ENCODE measurements at places on chromosomes 5 and 9.

DNA sequence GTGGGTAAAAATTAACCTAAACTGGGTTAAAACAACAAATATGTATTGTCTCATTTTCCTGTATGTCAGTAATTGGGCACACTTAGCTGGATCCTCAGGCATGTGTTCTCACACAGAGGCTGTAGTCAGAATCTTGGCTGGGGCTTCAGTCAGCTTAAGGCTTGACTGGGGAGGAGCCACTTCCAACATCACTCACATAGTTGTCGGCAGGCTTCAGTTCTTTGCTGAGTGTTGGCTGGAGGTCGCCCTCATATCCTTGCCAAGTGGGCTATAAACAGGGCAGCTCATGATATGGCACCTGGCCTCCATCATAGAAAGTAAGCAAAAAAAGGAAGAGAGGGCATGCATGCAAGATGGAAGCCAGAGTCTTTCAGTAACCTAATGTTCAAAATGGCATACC is 173.0 kb downstream of the GIN1 start:
- DNase-seq = no peak

- DNase-seq = no peak
Measured at GRCh38 chr9:120402741-120403542, 177.0 kb downstream of the CDK5RAP2 start.

DNA sequence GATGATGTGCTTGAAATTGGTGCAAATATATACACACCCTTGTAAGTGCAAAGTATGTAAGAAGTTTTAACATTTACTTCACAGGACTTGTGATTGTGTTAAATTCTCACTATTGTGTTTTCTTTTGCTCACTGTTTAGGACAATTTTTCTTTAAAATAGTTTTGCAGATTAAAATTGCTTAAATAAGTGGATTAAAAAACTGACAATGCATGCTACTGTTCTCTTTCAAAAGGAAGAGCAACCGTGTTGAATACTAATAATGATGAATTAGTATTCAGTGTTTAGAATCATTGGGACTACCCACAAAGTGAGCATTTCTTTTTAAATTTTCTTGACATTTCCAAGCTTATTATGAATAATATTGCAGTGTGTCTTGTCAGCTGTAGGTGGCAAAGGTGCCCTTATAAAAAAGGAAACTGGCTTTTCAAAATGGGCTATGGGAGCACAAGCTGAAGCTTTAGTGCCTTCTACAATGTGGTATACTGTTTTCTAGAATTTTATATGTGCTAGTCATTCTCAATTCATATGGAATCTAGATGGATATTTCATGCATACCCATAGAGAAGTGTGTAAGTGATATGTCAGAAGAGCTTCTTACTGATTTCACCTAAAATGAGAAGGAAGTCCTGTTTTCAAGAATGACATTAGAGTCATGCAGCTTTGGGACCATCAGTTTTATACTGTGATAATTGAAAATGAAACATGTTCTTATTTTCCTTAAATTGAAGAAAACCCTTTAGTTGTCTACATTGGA is 35.4 kb downstream of the SREK1 start:
- no peak for DNase-seq

- DNase-seq = no peak
Measured at GRCh38 chr9:97706246-97706645, 9.1 kb upstream of the XPA start.

DNA sequence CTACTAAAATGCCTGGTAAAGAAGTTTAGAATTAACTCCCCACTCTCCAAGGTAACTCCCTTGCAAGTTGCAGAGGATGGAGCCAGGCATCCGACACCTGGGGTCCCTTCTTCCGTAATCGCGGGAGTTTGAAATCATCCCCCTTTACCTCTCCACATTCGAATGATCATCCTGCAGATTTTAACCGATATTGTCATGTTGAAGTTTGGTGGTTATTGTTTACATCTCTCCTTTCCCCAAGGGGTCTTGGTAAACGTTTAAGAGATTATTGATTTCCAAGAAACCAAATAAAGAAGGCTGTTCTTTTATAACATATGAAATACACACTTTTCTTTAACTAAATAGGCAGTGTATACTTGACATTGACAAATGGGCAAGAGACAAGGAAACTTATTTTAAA is 26.7 kb downstream of the NR2F1 start:
- no peak for DNase-seq

- DNase-seq = no peak
Measured at GRCh38 chr5:86625148-86625547, 7.4 kb downstream of the COX7C start.

DNA sequence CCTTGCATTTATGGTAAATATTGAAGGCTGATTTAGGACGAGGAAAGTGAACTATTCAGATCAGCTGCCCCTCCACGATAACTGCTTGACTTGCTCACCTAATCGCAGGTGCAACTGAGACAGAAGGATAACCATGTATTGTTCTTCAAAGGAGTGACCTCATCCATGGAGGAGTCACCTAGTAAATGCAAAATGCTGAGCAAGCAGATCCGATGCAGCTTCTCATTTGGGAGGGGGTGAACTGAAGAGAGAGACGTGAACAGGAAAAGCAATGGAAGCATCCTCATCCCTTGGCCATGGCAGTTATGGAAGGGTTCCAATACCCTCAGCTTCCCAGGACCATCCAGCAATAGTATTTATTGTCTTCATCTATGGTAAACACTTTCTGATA is 47.5 kb downstream of the RASGRF2 start:
- no peak for DNase-seq

DNA sequence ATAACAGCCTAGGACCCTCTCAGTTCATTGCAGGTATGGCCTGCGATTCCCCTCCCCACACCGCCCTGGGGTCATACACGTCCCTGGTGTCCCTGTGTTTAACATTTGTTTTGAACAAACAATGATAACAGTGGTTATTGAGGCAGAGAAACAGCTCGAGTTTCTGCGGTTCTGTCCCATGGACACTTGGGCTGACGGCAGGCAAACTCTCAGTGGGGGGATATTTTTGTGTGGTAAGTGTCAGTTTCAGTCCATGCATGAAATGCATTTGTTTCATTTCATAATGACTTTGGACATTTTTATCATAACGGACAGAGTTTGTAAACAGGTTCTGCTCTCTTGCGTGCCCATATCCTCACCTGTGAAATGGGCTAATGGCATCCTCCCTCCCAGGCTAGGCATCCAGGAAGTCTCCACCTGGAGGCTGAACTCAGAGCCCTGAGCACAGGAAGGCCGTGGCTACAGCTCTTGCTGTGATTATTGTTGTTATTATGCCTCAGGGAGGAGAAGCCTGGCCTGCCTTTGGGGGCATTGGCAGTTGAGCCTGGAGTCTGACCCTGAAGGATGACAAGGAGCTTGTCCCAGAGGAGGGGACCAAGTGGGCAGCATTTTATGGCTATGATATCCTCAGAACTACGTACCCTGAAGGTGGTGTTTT is 190.9 kb downstream of the GADD45G start:
- DNase-seq = no peak

GRCh38 chr5:83987513-83988292 is 267.0 kb upstream of the HAPLN1 start:
- no peak for DNase-seq

DNA sequence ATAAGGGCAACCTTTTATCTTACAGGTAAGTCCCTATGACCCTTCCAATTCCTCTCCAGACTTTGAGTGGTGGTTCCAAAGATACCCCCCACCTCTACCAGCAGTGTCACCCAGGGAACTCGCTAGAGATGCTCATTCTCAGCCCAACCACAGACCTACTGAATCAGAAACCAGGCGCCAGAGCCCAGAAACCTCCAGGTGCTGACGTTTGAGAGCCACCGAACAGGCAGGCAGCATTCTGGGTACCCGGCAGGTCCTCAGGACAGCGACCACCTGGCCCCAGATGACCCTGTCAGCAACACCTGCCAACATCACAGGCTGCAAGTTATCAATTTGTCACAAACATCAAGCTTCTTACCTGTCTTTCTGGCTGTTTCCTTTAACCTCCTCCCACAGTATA is 19.5 kb downstream of the RAPGEF1 start:
- no peak for DNase-seq

- DNase-seq = no peak
Measured at GRCh38 chr5:137433539-137433938, 65.6 kb downstream of the SPOCK1 start.

- no peak for DNase-seq
Measured at GRCh38 chr5:178587763-178588611, 2.2 kb downstream of the COL23A1 start.

GRCh38 chr5:72441862-72442540 is 65.2 kb downstream of the ZNF366 start:
- no peak for DNase-seq

- DNase-seq = no peak
Measured at GRCh38 chr5:161421067-161421466, 125.5 kb downstream of the GABRB2 start.

DNA sequence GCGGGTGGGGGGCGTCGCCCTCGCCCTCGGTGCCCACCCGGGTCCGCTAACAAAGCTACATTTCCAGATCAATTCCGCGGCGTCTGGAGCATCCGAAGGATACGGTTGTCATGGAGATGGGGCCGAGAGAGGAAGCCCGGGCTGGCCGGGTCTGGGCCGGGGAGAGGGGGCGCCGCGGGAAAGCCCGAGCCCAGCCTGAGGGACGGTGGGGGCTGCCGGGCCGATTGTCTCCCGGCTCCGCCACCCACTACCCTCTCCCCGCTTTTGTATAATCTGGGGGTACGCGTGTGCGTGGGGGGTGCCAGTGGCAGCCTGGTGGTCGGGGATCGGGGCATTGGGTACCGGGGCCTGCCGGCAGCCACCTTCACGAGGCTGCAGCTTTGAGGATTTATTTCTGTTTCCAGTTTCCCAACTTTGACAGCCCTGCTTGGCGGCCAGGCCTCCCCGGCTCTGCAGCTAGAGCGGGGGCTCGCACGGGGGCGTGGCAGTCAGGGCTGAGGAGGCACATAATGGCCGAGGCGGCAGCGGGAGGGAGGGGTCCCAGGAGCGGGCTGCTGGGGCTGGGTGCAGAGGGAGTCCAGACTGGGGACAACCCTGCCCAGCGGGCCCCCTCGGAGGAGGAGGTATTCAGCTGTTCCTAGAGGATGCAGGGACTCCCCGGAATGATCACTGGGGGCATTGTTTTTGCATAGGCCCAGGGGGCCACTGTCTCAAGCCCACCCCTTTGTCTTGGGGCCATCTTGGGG is 626 bp downstream of the PSD2 start:
- DNase-seq = no peak

DNA sequence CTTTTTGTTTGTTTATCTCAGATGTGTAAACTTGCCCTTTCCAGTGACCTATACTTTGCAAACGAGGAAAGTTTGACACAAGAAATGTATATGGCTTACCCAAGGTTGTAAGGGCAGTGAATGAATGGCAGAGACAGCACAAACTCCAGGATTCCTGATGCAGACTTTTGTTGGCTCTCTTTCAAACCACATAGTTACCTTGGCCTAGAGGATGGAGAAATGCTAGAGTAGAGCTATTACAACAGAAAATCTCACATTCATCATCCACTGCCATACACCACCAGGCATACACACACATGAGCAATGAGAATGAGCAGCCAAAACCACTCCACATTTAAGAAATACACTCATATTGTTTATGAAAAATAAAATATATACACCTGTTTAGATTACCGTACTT is 387.0 kb downstream of the TLR4 start:
- DNase-seq = no peak

GRCh38 chr9:7785813-7786212 is 13.8 kb downstream of the DMAC1 start:
- no peak for DNase-seq

DNA sequence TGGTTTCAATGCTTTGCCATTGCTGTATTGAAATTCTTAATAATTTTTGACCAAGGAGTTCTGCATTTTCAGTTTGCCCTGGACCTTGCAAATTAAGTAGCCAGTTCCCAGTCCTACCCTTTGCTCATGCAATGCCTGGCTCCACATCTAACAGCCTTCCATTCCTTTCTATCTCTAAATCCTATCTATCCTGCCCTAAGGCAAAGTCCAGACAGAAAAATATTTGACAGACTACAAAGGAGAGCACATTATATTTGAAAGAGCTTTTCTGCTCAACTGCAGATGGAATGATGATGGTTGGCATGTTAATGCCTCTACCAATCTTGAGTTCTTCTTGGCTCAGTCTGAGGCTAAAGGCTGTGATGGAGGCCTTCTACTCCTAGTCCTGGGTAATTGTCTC is 15.5 kb downstream of the SLC22A4 start:
- no peak for DNase-seq

GRCh38 chr5:130385656-130386055 is 481.4 kb downstream of the CHSY3 start:
- no peak for DNase-seq

GRCh38 chr5:151870820-151871219 is 53.8 kb downstream of the GLRA1 start:
- DNase-seq = no peak

- DNase-seq = no peak
Measured at GRCh38 chr9:127347831-127348776, 48.9 kb upstream of the SLC2A8 start.

- no peak for DNase-seq
Measured at GRCh38 chr9:37025071-37025822, 8.8 kb downstream of the PAX5 start.

DNA sequence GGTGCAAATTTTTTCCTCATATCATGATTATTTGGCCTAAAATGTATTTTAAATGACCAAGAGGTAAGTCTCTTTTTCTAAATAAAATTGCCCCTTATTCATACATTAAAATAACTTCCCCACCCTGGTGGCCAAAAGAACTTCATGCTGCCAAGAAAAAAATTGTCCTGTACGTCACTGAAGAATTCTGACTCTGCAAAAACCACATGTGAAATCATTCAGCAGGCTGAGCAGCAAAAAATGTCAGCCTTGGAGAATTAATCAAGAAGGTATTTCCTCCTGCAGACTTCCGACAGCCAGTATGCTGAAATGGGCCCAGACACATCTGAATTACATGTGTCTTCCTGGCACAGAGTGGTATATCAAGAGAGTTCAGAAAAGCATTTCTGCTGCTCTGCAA is 94.6 kb upstream of the HMHB1 start:
- no peak for DNase-seq

GRCh38 chr5:73176250-73176649 is 3.3 kb downstream of the TMEM174 start:
- no peak for DNase-seq

DNA sequence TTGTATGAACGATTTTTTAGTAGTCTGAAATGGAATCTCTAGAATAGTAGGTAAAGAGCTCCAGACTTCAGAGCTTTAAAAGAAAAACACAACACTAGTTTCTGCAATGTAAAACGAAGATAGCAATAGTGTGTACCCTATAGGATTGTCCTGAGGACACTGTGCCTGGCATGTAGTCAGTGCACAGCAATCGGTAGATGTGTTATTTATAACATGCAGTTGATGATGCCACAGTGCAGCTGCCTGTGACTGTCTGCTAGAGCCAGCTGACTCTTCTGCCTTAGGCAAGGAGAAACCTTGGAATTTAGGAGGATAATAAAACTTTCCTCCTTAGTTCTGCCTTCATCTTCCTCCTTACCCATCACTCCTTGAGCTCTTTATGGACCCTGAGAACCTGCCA is 27.7 kb upstream of the TMOD1 start:
- DNase-seq = no peak

- DNase-seq = no peak
Measured at GRCh38 chr5:104184264-104184663, 621.7 kb upstream of the NUDT12 start.

GRCh38 chr9:92668746-92669526 is 995 bp downstream of the IPPK start:
- peak; percentile 44 for DNase-seq
